Glomerular endothelial cell (primary cell): ENCODE measurements at places on chromosomes 12 and 14.

GRCh38 chr12:130353081-130353480, 15.4 kb downstream of the PIWIL1 start:
- DNase-seq, result no peak

- DNase-seq, result no peak
Observed at GRCh38 chr14:69490219-69490918, 5.8 kb downstream of the PLEKHD1 start.

- DNase-seq, result no peak
Observed at GRCh38 chr12:109475993-109476806, 900 bp downstream of the KCTD10 start.

- DNase-seq, result no peak
Observed at GRCh38 chr12:66495709-66496108, 183.2 kb downstream of the GRIP1 start.
